Dorsolateral prefrontal cortex (tissue), 122 donors: ENCODE measurements at places on chromosomes 1 and 21.

DNA sequence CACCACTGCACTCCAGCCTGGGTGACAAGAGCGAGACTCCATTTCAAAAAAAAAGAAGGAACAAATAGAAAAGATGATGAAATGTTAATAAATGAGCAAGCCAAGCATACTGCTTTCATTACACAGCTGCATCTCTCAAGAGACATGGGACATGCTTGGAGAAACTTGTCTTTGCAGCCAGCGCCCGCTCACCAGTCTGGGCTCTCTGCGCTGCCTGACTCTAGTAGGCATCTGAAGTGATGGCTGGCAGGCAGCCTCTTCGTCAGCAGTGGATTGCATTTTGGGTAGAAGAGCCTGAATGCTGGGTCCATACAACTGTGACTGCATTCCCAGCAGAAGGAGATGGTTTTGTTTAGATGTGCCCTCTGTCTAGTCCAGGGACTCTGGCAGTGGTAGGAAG lies 48.0 kb downstream of the IL6R start:
- DNase-seq, result no peak

DNA sequence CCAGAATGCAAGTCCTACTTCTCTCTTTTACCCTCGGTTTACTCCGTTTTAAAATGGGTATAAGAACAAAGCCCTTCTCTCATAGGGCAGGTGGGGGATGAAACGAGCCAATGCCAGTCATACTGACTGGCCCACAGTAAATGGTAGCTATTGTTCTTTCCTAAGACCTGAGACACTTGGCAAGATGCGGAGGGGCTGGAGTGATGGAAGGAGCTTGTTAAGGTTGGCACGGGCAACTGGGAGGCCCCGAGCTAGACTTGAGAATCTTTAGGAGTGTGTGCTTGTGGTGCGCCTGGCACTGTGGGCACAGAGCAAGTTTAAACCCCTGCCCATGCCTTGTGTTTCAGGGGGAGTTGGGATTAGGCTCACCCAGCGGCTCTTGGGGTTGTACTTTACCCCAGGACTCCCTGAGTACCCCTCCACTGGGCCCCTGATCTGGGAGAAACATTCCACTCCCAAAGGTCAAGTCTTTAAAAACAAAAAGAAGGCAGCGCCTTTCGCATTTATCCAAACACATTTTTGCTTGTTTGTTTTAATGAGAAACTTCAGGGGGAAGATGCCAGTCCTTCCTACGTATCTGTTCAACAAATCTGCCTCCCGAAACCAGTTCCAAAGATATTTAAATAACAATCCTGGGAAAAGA lies 240.6 kb upstream of the TMEM51 start:
- no peak for DNase-seq

DNA sequence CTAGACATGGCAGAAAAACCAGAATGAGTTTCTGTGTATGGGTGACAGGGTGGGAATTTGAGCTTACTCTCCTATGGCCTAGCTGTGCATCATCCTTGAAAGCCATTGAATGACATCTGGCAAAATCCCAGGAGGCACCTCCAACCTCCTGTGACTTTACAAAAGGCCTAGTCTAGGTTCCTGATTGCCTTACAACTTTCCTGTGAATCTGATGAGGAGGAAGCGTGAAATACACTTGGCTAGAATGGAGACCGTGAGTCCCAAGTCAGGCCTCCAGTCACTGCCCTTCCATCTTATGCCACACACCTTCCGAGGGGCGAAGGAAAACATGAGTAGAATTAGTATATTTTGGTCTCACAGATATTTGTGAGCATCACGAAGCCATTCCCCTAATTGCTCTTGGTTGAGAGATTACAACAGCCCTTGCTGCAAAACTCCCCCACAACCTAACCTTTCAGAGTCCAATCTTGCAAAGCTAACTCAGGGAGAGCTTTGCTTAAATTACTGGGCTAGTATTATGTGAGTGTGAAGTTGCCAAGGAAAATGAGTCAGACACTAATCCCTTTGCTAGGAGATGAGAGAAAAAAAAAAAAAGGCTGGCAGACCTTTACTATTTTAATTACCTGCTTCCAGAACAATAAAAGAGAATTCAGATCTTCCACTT lies 36.3 kb upstream of the PAXBP1 start:
- DNase-seq, result no peak

- DNase-seq, result no peak
These were observed 131.5 kb downstream of the MAST2 start for GRCh38 chr1:45934947-45935346.

- no peak for DNase-seq
These were observed 74.0 kb downstream of the MAB21L3 start for GRCh38 chr1:116185161-116185701.

DNA sequence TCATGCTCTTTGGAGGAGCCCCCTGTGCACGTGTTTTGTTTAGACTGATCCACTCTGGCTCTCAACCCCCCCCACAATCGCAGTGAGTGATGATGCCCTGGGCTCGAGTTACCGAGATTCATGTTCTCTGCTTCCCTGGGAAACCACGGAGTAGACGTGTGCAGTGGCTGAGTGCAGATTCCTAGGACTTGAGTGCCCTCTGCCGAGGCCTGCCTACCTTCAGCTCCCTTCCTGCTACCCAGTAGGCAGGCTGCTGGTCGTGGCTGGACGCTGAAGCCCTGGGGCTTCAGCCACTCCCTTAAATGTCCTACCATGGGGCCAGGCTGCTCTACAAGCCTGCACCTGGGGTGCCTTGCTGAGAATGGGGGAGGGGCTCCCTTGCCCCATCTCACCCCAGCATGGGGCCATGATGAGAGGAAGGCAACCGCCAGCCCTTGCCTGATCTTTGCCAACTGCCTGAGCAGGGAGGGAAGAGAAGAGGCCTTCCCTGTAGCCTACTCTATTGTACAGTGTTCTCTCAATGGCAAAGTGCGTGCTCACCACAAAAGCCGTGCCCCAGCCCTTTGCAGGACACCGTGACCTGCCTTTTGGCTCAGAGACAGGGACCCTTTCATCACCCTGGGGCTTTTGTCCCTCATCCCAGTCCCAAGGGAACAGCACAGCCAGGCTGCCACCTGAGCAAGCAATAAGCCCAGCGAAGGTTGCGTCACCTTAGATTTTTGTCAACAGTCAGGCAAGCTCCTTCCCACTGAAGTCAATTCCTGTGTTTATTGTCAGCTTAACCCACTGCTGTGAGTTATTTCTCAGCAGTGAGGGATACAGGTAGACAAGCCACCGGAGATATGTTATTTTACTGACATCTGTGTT lies 4.1 kb upstream of the GRIK3 start:
- peak; percentile 80 for DNase-seq

- DNase-seq, result no peak
These were observed 6.4 kb downstream of the PBX1 start for GRCh38 chr1:164565357-164565756.

GRCh38 chr21:40016667-40017066 lies 149.4 kb downstream of the PCP4 start:
- DNase-seq, result no peak

DNA sequence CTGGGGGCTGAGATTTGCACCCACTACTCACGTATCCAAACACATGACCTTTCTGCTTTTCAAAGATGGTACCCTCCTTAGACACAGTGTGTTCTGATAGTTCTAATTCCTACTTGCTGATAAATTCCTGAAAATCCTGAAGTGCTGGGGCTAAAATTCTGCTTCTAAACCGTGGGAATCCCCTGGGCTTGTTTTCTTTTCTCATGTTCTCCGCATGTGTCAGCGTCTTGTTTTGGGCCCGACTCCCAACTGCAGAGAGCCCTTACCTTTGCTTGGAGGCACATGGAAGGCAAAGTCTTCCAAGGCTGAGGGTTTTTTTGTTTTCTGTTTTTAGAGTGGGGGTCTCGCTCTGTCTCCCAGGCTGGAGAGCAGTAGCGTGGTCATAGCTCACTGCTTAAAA lies 27.2 kb downstream of the PSMG1 start:
- DNase-seq, result no peak

- DNase-seq, result no peak
These were observed 136.2 kb downstream of the BRINP2 start for GRCh38 chr1:177306981-177307380.

DNA sequence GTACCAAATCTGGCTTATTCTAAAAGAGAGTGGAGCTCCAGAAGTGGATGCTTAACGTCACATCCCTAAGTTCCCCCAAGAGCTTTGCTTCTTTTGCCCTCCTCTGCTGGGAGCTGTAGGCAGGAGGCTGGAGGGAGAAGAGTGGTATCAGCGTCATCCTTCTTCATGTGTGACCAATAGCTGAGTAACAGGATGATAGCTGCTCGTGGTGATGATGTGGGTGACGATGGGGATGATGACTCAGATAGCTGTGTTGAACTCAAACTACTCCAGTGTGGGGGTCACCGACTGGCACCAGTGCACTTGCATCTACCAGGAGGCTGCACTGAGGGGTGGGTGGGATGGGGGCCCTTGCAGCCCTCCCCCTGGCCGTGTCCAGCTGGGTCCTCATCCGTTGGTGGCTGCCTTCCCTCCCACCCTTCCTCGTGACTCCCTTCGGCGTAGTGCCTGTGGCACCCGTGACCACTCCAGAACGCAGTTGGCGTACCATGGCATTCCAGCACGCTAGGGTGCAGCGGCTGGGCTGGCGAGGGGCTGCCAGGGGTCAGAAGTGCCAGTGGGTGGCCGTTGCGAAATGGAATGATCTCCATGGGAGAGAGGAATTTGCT lies 1.1 kb downstream of the IGFN1 start:
- DNase-seq, result no peak

GRCh38 chr1:184757406-184757805 lies 2.7 kb upstream of the EDEM3 start:
- DNase-seq, result no peak

GRCh38 chr1:243354511-243355153 lies 98.8 kb downstream of the SDCCAG8 start:
- DNase-seq, result no peak

DNA sequence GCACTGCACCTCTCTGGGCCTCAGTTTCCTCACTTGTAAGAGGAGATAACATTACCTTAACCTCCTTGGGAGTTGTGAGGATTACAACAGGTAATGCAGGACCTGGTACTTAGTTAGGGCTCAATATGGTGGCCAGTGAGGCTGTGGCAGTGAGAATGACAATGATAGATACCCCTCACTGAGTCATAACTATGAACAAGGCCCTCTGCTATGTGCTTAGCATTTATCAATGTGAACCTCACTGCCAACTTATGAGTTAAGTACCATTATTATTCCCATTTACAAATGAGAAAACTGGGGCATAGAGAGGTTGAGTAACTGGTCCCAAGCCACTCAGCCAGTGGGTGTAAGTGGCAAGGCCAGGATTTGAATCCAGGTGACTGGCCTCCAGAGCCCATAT lies 64.4 kb downstream of the HMGB4 start:
- DNase-seq, result no peak

- DNase-seq, result no peak
These were observed 7.2 kb downstream of the INAVA start for GRCh38 chr1:200901796-200902444.

DNA sequence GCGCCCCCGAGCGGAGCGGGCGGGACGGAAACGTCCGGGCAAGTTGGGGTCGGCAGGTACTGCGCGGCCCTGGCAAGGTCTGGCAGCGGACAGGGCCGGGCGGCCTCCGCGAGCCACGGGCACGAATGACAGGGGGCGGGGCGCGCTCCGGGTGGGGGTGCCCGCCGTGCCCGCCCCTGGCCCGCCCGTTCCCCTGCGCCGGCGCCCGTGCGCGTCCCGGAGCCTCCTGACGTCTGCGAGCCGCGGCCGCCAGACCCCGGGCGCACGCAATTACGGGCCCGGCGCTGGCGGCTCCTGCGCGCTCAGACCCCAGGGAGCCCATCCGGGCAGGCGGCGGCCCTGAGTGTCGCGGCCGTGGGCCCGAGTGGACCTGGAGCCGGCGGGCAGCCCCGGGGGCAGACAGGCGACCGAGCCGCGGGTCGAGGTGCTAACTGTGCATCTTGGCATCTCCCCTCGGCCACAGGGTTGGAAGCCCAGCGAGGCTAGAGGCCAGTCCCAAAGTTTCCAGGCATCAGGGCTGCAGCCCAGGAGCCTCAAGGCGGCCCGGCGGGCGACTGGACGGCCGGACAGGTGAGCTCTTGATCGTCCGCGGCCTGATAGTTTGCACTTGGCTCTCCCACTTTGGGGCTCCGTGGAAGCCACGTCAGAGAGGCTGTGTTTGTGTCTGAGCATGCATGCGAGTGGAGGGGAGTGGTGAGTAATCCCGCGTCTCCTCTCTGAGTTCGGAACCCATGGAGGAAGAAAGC lies 918 bp downstream of the MIB2 start:
- no peak for DNase-seq

- DNase-seq, result peak; percentile 66
These were observed 51.7 kb downstream of the WNT9A start for GRCh38 chr1:227895828-227896685.

- DNase-seq, result no peak
These were observed 63.6 kb upstream of the GNG12 start for GRCh38 chr1:67896826-67897225.

GRCh38 chr21:33273044-33273443 lies 6.9 kb downstream of the IL10RB start:
- no peak for DNase-seq

GRCh38 chr21:27206368-27206982 lies 239.6 kb upstream of the ADAMTS5 start:
- DNase-seq, result no peak

DNA sequence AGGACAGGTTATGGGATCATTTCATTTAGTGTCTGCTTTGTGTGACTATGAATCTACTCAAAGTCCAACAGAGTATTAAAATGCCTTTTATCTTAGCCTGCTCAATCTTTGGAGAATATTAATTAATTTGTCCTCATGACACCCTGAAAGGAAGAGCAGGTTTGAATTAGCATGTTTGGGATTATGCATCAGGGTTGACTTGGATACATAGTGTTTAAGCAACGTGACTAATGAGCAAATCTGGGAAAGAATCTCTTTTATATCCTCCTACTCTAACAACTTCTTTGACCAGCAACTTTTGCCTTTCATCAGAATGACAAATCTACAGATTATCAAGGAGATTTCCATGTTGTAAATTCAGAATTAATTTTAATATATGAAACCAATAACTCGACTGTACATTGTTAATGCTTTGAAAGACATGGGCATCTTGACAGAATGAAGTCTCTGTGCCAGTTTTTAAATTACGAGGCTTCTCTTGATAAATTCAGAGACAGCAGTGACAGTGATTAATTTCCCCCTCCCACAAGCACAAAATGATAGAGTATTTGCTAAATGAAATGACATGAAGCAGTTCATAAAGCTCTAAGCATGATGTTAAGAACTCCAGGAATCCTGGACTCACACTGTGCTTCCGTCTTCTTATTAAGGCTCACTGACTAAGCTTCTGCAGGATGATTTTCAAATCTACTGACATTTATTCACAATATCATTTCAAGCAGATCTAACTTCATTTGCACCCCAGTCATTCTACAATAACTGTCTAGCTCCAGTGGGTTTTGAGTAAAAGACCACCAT lies 156.5 kb downstream of the PCNX2 start:
- DNase-seq, result no peak

- DNase-seq, result no peak
These were observed 48.2 kb upstream of the ADARB1 start for GRCh38 chr21:45026066-45026745.

- DNase-seq, result no peak
These were observed 9.2 kb downstream of the UAP1 start for GRCh38 chr1:162570718-162571117.
